GM04503 (cell line): ENCODE measurements at places on chromosomes 12 and 14.

DNA sequence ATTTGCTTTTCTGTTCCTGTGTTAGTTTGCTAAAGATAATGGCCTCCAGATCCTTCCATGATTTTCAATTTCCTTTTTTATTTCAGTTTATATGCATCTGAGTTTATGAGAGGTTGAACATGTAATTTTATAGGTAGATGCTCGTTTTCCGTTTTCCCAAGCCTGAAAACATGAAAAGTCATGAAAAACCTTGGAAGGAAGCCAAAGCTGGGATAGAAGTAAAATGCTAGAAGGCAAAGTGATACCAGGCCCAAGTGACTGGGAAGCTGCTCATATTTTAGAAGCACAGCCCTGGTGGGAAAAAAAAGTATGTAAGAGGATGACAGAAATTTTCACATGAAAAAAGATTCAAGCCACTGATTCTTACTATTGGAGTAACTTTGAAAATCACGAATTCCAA, 290.8 kb downstream of the PRKD1 start:
- no peak for DNase-seq

GRCh38 chr14:92564344-92565039, 50.9 kb downstream of the RIN3 start:
- DNase-seq: no peak

DNA sequence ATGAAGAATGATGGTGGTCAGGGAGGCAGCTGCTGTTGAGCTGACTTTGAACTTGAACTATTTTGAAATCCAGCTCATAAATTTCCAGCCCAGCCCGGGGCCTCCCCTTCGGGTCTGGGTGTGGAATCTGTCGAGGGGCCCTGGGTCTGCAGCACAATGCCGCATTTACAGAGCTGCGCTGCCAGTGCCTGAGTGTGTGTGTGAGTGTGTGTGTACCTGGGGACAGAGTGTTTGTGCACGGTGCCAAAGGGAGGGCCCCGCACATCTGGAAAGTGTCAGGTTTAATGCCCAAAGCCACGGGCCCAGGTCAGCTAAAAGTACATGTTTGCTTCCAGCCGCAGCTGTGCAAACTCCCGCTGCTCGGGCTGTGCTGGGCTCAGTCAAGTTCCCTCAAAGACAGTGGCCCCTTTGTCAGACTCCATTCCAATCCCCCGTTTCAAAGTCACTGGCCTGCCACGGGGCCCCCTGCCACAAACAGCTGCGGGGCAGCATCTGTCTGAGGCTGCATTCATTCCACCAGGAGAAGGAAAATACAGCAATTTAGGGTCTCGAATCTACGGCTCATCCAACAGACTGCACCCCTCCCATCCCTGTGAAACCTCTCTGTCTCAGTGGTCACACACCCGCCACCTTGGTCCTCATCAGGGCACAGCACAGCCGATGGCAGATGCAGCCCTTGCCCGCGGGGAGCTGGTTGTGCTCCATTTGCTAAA, 16.3 kb upstream of the RFLNA start:
- DNase-seq: no peak

GRCh38 chr14:32938719-32939253, at the start of gene NPAS3:
NPAS3 (plus strand) TSS chr14:32938879.
- DNase-seq: no peak

DNA sequence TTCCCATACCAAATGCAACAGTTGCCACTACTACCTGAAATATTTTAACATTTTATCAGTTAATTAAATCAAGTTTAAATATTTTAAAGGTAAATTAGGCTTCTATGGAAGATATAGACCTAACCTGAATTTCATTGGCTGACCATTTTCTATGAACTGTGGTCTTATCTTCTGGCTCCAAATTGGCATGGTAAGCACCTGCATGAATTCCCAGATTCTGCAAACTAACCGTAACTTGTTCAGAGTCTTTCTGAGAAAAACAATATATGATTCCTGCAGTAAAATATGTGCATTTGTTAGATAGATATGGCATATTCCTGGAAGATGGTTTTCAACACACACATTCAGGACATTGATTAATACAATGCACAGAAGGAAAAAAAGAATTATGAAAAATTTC, 25.9 kb downstream of the RECQL start:
- DNase-seq: no peak
